ENCODE measurements at places on chromosomes 11 and 22.

- DNase-seq, result peak; percentile 51
These were observed 89.9 kb downstream of the PPP6R3 start for GRCh38 chr11:68550485-68550817.

DNA sequence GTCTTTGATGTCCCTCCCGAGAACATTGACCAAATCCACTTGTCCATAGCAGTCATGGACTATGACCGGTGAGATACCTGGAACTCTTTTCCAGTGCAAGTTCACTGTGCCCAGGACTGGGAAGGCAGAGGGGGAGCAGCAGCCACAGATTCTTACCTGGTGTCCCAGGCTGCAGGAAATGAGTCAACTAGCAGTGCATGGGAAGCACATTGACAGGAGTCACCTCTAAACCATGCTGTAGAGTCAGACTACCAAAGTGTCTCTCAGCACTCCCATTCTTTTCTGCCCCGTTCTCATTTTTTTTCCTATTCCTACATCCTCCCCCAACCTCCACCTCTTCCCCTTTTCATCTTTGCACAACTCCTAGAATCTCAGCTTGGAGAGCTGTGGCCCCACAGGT lies 67.2 kb upstream of the OLFML1 start:
- no peak for DNase-seq

- DNase-seq, result no peak
These were observed 17.4 kb downstream of the HPS4 start for GRCh38 chr22:26466196-26466595.

DNA sequence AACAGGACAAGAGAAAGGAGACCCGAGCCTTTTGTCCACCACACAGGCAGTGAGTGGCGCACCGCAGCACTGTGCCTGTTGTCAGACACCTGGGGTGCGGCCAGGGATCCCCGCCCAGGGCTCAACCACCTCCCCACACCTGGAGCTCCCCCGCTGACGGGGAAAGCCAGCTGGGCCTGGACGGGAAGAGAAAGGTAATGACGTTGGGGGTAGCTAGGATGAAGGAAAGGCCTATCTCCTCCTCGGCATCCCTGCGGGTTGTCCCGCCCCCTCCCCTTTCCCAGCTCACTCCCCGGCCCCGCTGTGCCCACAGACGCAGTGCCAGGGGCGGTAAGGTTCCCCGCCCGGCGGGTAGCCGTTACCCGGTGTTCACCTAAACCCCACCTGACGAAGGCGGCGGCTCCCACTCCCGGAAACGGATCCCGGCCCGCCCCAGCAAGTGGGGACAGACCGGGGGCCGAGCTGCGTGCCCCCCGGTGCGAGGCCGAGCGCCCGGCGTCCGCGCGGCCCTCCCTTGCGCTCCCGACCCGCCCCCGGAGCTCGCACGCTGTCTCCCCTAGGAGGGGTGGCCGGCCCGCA lies 495 bp downstream of the HYOU1 start:
- DNase-seq, result peak; percentile 55

DNA sequence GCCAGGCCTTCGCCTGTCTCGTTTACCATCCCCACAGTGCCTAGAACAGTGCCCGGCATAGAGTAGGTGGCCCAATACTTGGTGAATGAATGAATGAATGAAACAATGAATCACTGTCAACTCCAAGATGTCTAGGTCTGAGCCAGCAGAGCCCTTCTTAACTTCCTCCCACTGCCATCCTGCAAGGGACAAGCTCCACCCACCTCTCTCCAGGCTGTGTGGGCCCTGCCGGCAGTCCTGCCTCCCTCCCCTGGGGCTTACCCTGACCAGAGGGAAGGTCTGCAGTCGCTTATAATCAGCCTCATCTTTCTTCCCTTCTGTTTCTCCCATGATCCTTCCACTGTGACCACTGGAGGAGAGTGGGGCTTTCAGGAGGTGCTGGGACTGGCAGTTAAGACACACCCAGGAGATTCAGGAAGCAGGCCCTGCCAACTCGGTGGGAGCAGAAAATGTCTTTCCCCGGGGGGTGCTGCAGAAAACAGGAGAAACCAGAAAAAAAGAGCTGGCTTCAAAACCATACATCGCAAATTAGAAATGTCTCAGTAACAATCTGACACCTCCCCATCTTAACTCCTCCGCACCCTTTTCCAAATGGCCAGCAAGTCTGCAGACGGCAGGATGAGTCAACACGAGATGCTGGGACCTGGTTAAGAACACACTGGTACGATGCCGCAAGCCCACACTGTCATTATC lies 11.4 kb downstream of the DNAL4 start:
- no peak for DNase-seq

- no peak for DNase-seq
These were observed 7.2 kb downstream of the FLI1 start for GRCh38 chr11:128701086-128701485.

GRCh38 chr11:64430645-64431044 lies 71.7 kb downstream of the RPS6KA4 start:
- DNase-seq, result no peak

DNA sequence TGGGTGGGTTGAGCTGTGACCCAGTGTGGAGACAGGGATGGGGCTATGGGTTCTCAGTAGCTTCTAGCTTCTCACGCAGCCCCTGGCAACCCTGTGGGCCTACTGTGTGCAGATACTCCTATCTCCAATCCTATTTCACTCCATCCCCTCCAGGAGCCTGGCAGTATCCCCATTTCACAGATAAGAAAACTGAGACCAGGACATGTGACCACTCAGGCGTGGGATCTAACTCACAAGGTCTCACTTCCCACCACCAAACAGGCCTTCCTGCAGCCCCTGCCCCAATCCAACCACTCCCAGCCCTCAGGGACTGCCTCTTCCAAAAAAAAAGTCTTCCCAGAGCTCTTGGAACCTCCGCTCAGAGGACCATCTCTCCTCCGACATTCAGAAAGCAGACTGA lies 15.6 kb downstream of the ELFN2 start:
- DNase-seq, result no peak

GRCh38 chr11:86046116-86046515 lies 22.8 kb downstream of the PICALM start:
- DNase-seq, result no peak

GRCh38 chr11:68409748-68410344 lies 50.7 kb upstream of the PPP6R3 start:
- DNase-seq, result no peak

- DNase-seq, result no peak
These were observed 578.5 kb downstream of the TBC1D22A start for GRCh38 chr22:47340851-47341436.

DNA sequence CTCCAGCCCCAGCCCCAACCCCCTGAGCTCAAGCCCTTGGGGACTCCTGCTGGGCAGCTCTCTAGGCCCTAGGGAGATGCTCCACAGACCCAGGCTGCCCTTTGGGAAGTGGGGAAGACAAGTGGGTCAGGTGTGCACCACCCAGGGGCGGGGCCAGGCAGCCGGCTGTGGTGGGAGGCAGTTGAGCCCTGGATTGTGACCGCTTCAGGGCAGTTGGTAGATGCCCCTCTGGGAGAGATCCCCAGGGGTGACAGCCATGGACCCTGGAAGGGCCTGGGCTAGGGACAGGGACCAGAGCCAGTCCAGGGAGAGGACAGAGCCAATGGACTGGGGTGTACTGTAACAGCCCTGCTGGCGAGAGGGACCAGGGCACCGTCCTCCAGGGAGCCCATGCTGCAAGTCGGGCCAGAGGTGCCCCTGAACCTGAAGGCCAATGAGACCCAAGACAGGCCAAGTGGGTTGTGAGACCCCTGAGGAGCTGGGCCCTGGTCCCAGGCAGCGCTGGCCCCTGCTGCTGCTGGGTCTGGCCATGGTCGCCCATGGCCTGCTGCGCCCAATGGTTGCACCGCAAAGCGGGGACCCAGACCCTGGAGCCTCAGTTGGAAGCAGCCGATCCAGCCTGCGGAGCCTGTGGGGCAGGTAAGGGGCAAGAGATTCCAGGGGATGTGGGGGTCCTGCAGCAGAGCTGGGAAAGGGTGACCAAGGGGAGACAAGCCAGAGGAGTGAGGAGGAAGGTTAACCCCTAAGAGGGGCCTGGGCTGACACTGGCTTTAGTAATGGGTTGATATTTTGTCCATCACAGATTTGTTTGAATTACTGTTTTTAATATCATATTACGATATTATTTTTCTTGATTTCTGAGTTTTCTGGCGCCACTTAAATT lies at the start of gene IGLL5:
Gene IGLL5 (plus strand): TSS at position 196 of the 883 bp plus-strand sequence. CDS start 238 bp downstream, at position 434.
- peak; percentile 14 for DNase-seq

GRCh38 chr11:133945087-133945974 lies 11.4 kb downstream of the IGSF9B start:
- DNase-seq, result peak; percentile 88

DNA sequence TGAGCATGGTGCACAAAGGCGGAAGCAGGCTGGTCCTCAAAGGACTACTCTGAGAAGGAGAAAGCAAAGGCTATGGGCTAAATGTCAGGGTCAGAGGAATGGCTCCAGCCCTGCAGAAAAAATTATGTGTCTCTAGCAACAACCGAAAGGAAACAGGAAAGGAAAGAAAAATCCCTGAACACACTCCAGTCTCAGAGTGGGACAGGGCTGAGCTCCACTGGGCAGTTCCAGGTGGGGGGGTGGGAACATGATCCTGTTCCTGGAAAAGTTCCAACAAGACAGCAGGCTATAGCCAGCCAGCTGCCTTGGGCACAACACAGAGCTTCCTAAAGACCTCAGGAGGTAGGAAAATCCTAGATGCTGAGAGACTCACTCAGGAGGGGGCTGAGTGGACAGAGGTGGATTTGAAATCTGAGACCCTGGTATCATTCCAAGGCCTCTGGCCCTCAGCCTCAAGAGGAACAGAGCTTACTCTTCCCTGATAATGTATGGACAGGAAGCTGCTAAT lies 1088.2 kb downstream of the TBC1D22A start:
- DNase-seq, result no peak

DNA sequence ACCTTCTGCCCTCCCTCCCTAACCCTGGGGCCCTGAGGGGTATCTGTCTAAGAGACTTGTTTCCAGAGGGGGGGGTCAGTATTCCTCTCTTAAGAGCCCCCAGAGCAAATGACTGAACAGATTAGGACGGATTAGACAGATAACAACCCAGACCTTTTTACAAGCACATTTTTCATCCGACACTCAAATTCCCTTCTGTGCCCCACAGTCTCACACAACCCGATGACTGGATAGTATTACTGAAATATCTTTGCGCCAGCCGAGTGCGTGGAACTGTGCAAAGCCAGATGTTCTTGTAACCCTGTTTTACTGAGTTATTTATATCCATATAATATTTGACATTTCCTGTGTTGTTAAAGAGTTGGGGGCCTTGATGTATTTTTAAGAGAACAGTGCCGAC lies 30.9 kb upstream of the FLI1 start:
- no peak for DNase-seq

DNA sequence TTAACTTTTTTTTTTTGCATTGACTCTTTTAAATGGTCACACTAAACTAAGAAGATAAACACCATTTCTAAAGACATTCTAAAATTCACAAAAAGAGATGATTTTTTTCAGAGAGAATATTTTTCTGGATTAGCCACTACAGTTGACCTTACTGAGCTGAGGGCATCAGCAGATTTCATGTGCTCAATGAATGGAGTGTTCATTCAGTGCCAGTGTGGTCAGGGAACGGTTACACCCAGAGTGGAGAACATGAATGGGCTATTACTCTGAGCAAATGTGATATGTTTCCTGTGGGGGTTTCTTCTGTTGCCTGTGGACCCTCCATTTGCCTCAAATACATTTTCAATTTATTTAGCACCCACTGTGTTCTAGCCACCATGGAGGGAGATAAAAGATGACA lies 19.1 kb downstream of the PKNOX2 start:
- no peak for DNase-seq

DNA sequence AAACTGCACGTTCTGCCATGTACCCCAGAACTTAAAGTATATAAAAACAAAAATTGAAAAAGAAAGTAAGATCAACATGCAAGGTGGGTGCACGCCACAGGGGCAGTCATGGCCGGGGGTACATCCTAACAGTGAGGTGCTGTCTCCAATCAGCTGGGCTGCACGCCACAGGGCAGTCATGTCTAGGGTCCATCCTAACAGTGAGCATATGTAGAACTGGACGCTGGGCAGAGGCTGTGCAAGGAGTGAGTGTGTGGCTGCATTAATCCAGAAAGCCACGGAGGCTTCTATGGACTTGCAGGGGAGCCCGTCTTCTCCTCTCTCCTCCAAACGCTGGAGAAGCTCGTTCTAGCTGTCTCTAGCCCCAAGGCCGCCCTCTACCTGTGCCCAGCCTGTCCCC lies 1105.0 kb downstream of the BRD1 start:
- DNase-seq, result no peak

- no peak for DNase-seq
These were observed 53.9 kb upstream of the TSKU start for GRCh38 chr11:76729214-76729613.

DNA sequence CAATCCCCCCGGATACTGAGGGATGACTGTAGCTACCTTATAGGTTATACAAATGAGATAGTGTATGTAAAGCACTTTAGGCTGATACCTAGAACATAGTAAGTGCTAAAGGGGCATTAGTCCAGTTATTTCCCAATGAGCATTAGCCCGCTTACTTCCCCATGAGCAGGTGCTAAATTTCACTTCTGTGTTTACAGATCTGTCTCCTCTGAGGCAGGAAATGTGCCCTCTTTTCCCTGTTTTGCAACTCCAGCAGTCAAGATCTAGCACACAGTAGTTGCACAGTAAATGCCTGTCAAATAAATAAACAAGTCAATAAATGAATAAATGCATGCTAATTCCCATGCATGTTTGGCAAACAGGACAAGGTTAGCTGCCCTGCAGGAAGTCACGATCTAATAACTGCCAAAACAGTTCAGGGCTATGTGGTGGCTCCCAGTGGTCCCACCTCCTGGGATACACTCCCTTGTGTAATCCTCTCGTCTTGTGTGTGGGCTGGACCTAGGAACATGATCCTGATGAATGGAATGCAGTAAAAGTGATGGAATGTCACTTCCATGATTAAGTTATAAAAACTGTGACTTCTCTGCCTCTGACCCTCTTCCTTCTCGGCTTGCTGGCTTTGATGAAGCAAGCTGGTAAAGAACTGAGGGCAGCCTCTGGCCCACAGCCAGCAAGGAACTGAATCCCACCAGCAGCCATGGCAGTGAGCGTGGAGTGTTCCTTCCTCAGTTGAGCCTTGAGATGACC lies 459.0 kb downstream of the SOX6 start:
- DNase-seq, result no peak

GRCh38 chr11:78802058-78802761 lies 227.5 kb upstream of the NARS2 start:
- DNase-seq, result no peak

- no peak for DNase-seq
These were observed 70.1 kb upstream of the TIMP3 start for GRCh38 chr22:32731372-32731771.

DNA sequence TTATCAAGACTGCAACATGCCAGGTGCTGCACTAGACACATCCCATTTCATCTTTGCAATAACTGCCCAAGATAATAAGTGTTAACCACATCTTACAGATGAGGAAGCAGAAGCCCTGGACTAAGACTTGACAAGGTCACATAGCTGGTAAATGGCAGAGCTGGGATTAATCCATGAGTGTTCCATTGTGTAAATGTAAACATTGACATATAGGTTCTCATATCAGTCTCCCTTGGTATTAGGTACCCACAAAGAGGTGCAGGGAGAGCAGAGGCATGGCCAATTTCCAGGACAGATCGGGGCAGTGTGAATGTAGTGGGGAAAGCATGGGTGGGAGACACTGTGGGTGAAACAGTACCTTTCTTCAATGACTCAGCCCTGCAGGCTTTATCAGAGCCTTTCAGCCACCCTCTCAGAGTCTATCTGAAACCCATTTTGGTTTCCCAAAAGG lies 17.9 kb downstream of the MICAL2 start:
- no peak for DNase-seq

Data from stimulated activated CD8-positive, alpha-beta memory T cell treated with anti-CD3 and anti-CD28 coated beads, Interleukin-4, amount 100 ng/mL, for 48 hours (primary cell).